Right atrium auricular region (tissue), 2 donors: ENCODE measurements at places on chromosomes 11 and 22. TPM values are rescaled to one million over a fixed set of nuclear protein-coding genes. Genes with fewer than 3 reads are reported as not detected.
A peak's percentile ranks its signal among the peaks of the same experiment; 100 is the strongest.

GRCh38 chr22:28412109-28412508 is 267.5 kb downstream of the TTC28 start:
- H3K27me3 ChIP-seq: no peaks in the 10 kb centered on the region
- no peak overlapping the region for H3K27ac ChIP-seq
- no peak overlapping the region for H3K4me3 ChIP-seq
- H3K4me1 ChIP-seq: no peaks in the 10 kb centered on the region
- H3K36me3 ChIP-seq: no peaks in the 10 kb centered on the region
- DNase-seq: no peak

- H3K36me3 ChIP-seq: peaks cover 31% of the 10 kb centered on the region
- no peak overlapping the region for H3K4me3 ChIP-seq
- no peak overlapping the region for H3K27ac ChIP-seq
- no peaks in the 10 kb centered on the region for H3K4me1 ChIP-seq
- no peak for DNase-seq
Measured at GRCh38 chr11:71962428-71963038, 33.7 kb downstream of the RNF121 start.

- peak; percentile 68 for DNase-seq
- H3K4me1 ChIP-seq: peaks cover 16% of the 10 kb centered on the region
- no peaks in the 10 kb centered on the region for H3K36me3 ChIP-seq
- no peaks in the 10 kb centered on the region for H3K27me3 ChIP-seq
Measured at GRCh38 chr11:72349616-72350218, 84.6 kb downstream of the CLPB start.

GRCh38 chr22:34114406-34114805 is 194.1 kb upstream of the LARGE1 start:
- H3K27ac ChIP-seq: no peak overlapping the region
- no peak overlapping the region for H3K4me3 ChIP-seq
- no peaks in the 10 kb centered on the region for H3K4me1 ChIP-seq
- no peaks in the 10 kb centered on the region for H3K36me3 ChIP-seq
- H3K27me3 ChIP-seq: no peaks in the 10 kb centered on the region

GRCh38 chr11:65366340-65366773 is 11.8 kb downstream of the TIGD3 start:
- peaks cover 11% of the 10 kb centered on the region for H3K4me1 ChIP-seq
- no peak for DNase-seq
- H3K27me3 ChIP-seq: no peaks in the 10 kb centered on the region
- no peak overlapping the region for H3K4me3 ChIP-seq
- H3K36me3 ChIP-seq: no peaks in the 10 kb centered on the region
- H3K27ac ChIP-seq: no peak overlapping the region

DNA sequence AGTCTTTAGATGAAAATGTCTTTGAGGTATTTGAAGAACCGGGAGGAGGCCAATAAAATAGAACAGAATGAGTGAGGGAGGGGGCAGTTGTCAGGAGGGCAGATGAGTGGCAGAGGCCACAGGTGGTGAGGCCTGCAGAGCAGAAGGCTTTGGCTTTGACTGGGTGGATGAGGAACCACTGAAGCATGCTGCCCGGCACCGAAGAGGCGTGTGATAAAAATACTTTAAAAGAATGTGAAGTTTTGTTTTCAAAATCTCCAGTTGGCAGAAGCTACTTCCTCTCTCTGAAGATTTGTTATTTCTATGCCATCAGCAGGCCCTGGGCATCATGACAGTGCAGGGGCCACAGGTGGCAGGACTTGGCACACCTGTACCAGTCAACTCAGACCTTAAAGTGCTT is 6.3 kb downstream of the MS4A12 start:
- no peaks in the 10 kb centered on the region for H3K27me3 ChIP-seq
- no peaks in the 10 kb centered on the region for H3K4me1 ChIP-seq
- no peak overlapping the region for H3K27ac ChIP-seq
- no peak for DNase-seq

Gene SYT7
- total RNA-seq: 19.2 TPM

Gene SLC22A8
- total RNA-seq: not detected
